Right cardiac atrium (tissue), 5 donors: ENCODE measurements at places on chromosomes 7 and 10. TPM values are rescaled to one million over a fixed set of nuclear protein-coding genes. Genes with fewer than 3 reads are reported as not detected.

The OPN4 gene
- 1.2 TPM for total RNA-seq

The HMX2 gene
- total RNA-seq, result not detected

The EBLN1 gene
- total RNA-seq, result not detected

The ZNF488 gene
- total RNA-seq, result not detected

The SLC26A3 gene
- not detected for total RNA-seq

The H2BK1 gene
- not detected for total RNA-seq

The HOXA10 gene
- total RNA-seq, result not detected

The SMO gene
- 8.3 TPM for total RNA-seq

The MMD2 gene
- not detected for total RNA-seq

The SHOC2 gene
- total RNA-seq, result 49.4 TPM

The TSPAN13 gene
- 15.2 TPM for total RNA-seq

The LIPK gene
- not detected for total RNA-seq

The WNT8B gene
- not detected for total RNA-seq

The CUX1 gene
- 146 TPM for total RNA-seq

The LYZL2 gene
- not detected for total RNA-seq

The TMEM236 gene
- 0.71 TPM for total RNA-seq

The SPOCK2 gene
- total RNA-seq, result 7.8 TPM

The OAT gene
- 40.0 TPM for total RNA-seq

The VIM gene
- total RNA-seq, result 952 TPM

The TYSND1 gene
- total RNA-seq, result 5.3 TPM

The TAS2R3 gene
- total RNA-seq, result 1.2 TPM

The CCDC172 gene
- total RNA-seq, result not detected

The SH2D4B gene
- not detected for total RNA-seq

The ECHDC3 gene
- total RNA-seq, result 70.1 TPM

The CPXM2 gene
- total RNA-seq, result 10.1 TPM

The UNCX gene
- not detected for total RNA-seq

The TMED4 gene
- total RNA-seq, result 75.2 TPM

The MKX gene
- 0.31 TPM for total RNA-seq

The IFIT3 gene
- 8.1 TPM for total RNA-seq

The GPNMB gene
- total RNA-seq, result 190 TPM

The GIMAP7 gene
- 13.7 TPM for total RNA-seq

The ACTL6B gene
- not detected for total RNA-seq

The VWDE gene
- 18.4 TPM for total RNA-seq

The CROT gene
- 11.0 TPM for total RNA-seq

The INSYN2A gene
- not detected for total RNA-seq

The OPN1SW gene
- not detected for total RNA-seq

The BHLHA15 gene
- total RNA-seq, result not detected

The NRCAM gene
- 1.1 TPM for total RNA-seq

The CLDN15 gene
- 2.4 TPM for total RNA-seq

The HACD1 gene
- total RNA-seq, result 157 TPM

The HTR7 gene
- total RNA-seq, result 0.14 TPM

The PAPSS2 gene
- 15.9 TPM for total RNA-seq

The MCM10 gene
- 0.33 TPM for total RNA-seq

The VPS37D gene
- 1.6 TPM for total RNA-seq

The ENKUR gene
- not detected for total RNA-seq

The LUC7L2 gene
- total RNA-seq, result 56.5 TPM

The NPY gene
- total RNA-seq, result not detected

The GTPBP4 gene
- total RNA-seq, result 28.9 TPM

The PPP1R3C gene
- total RNA-seq, result 162 TPM

The ACBD7 gene
- total RNA-seq, result not detected

The GPR158 gene
- not detected for total RNA-seq
